ENCODE measurements at places on chromosomes 3 and 15.

DNA sequence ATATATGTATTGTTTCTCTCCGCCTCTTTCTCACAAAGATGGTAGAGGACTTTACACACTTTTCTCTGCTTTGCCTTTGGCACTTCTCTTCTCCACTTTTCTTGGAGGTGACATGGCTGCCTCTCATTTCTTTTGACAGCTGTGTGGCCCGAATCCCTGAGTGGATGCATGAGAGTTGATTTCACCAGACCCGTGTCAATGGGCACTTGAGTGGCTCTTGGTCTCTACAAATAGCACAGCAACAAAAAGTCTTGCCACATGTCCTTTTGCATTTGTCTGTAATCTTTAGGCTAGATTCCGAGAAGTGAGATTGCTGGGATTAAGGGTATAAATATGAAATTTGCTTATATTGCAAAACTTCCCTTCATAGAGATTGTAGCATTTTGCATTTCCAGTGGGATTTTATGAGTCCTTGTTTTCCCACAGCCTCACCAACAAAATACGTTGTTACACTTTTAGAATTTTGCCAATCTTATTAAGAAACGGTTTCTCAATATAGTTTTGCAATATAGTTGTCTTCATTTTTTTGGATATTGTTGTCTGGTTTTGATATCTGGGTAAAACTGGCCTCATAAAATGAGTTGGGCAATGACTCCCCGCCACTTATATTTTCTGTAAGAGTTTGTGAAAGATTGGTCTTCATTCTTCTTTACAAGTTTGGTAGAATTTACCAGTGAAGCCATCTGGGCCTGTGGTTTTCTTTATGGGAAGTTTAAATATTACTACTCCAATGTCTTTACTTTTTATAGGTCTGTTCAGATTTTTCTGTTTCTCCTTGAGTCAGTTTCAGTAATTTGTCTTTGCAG is 5.2 kb upstream of the TRPM1 start:
- no peak for DNase-seq

GRCh38 chr3:186931532-186932280 is 1.4 kb downstream of the ST6GAL1 start:
- no peak for DNase-seq

DNA sequence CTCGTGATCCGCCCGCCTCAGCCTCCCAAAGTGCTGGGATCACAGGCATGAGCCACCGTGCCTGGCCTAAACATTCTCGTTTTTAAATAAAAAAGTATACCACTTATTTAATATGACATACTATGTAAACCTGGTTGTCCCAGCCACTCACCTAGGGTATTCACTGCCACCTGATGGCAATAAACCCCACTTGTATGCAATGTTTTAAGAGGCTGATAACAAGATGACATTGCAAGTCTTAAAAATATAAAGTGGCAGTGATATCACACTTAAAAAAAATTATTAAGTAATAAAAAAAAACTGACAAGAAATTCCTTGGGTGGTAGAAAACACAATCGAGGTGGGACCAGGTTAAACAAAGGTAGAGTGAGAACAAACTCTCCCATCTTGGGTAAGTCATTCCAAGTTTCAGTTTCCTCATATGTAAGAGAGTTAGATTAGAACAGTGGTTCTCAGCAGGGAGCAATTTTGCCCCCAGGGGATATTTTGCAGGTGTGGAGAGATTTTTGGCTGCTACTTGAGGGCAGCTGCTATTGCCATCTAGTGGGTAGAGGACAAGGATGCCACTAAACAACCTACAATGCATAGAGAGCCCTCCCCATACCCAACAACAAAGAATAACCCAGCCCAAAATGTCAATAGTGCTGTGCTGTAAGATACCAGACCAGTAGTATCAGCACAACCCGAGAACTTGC is 14.5 kb downstream of the ARF4 start:
- DNase-seq = no peak

DNA sequence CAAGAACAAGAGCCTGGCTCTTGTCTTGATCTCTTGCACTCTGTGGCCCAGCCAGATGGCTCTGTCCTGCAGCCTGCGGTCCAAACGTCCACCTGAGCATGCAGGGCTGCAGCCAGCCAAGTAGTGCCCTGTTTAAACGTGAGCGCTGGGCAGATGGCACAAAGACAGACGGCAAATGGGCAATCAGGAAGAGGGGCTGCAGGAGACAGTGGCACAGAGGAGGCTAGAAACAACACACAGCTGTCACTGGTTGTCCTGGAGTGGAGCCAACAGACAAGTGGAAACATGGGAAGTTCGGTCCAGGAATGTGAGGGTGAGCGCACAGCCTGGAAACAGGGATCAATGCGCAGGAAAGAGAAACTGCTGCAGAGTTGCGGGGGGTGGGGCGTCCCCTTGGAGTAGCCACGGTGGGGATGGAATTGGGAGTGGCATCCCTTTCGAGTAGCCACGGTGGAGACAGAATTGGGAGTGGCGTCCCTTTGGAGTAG is 10.7 kb upstream of the ZXDC start:
- no peak for DNase-seq

DNA sequence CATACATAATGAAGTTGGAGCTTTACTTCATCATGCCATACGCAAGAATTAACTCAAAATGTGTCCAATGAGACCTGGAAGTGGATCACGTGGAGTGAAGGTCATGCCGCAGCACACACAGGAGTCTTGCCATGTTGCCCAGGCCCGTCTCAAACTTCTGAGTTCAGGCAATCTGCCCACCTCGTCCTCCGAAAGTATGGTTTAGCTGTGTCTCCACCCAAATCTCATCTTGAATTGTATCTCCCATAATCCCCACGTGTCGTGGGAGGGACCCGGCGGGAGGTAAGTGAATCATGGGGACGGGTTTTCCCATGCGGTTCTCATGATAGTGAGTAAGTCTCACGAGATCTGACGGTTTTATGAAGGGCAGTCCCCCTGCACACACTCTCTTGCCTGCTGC is 25.7 kb downstream of the SPCS1 start:
- no peak for DNase-seq

GRCh38 chr15:74317820-74318375 is 49.5 kb downstream of the CYP11A1 start:
- DNase-seq = no peak

DNA sequence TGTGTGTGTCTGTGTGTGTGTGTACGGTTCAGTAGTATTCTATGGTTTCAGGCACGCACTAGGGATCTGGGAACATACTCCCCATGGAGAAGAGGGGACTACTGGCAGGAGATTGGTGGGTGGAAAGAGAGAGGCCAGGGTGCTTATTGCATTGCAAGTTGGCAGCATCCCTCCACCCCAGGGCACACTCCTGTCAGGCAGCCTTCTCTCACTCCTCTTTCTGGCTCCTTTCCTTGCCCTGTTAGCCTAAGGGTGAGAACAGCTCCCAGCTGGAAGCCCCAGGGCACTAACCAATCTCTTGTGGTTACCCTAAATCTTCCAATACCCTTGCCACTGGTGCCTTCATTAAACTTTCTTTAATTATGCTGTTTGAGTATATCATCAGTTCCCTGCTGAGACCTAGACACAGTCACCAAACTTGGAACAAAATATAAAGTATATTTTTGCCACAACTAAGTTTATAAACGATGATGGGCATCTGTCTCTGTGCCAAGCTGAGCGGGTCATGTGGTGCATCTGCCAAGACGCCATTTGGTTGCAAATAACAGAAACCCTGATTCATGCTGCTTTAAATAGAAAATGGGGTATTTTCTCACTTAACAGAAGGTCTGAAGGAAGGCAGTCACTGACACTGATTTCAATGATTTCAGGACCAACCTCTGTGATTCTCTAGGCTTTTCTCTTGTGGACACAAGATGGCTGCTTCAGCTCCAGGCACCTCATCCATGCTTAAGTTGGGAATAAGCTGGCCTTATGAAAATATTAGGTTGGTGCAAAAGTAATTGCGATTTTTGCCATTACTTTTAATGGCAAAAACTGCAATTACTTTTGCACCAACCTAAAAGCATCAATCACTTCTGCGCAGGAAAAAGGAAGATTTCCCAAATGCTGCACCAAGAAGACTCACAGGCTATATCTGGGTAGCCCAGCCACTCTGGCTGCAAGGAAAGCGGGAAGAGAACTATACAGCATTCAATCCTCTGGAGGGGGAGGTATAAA is 476.9 kb upstream of the PROK2 start:
- no peak for DNase-seq
